ENCODE measurements at places on chromosomes 16 and 17.

GRCh38 chr16:66878067-66878466 is 2.2 kb upstream of the PDP2 start:
- H3K27me3 ChIP-seq: no peaks in the 10 kb centered on the region
- H3K4me1 ChIP-seq: no peaks in the 10 kb centered on the region
- DNase-seq: no peak
- no peak overlapping the region for H3K4me3 ChIP-seq
- no peaks in the 10 kb centered on the region for H3K36me3 ChIP-seq

- DNase-seq: no peak
- peaks cover 40% of the 10 kb centered on the region for H3K36me3 ChIP-seq
- H3K4me3 ChIP-seq: no peak overlapping the region
- H3K27me3 ChIP-seq: no peaks in the 10 kb centered on the region
- no peaks in the 10 kb centered on the region for H3K4me1 ChIP-seq
Observed at GRCh38 chr16:89219365-89219764, 1.9 kb downstream of the ZNF778 start.

DNA sequence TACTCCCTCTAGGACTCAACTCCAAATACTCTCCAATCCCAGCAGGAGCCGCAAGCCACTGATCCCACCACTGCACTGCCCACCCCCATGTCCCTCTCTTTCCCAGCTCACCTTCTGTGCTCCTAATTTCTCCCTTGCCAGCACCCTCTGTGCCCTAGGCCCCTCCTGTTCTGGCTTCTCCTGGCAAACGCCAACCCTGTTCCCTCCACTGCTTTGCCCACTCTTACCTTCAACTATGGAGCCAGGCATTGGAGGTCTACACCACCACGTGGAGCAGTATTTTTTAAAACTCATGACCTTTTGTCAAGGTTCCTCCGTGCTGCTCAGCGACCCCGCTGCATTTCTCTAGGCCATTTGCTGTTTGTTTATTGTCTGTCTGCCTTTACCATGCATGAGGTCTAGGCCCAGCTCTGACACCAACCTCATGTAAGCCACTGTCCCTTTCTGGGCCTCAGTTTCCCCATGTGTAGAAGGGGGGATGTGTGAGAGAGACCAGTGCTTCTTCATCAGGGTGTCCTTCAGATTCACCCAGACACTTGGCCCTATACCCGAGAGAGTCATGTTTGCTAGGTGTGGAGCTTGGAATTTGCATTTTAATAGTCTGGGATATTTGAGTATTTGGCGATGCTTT is 4.6 kb downstream of the CCDC102A start:
- H3K4me1 ChIP-seq: no peaks in the 10 kb centered on the region
- H3K4me3 ChIP-seq: no peak overlapping the region
- peaks cover 18% of the 10 kb centered on the region for H3K27me3 ChIP-seq
- no peaks in the 10 kb centered on the region for H3K36me3 ChIP-seq
- no peak overlapping the region for H3K27ac ChIP-seq

GRCh38 chr17:55690105-55690508 is 32.6 kb downstream of the TMEM100 start:
- H3K27ac ChIP-seq: peak overlapping the region; percentile 38
- peaks cover 8% of the 10 kb centered on the region for H3K4me1 ChIP-seq
- DNase-seq: no peak
- peak overlapping the region; percentile 11 for H3K4me3 ChIP-seq
- no peaks in the 10 kb centered on the region for H3K36me3 ChIP-seq

- no peaks in the 10 kb centered on the region for H3K4me1 ChIP-seq
- no peaks in the 10 kb centered on the region for H3K36me3 ChIP-seq
- H3K27ac ChIP-seq: no peak overlapping the region
- H3K4me3 ChIP-seq: no peak overlapping the region
Observed at GRCh38 chr17:69928611-69929010, 146.4 kb upstream of the KCNJ16 start.

- H3K4me3 ChIP-seq: no peak overlapping the region
- H3K27ac ChIP-seq: no peak overlapping the region
- DNase-seq: no peak
- H3K4me1 ChIP-seq: no peaks in the 10 kb centered on the region
Observed at GRCh38 chr16:4663777-4664465, 29.4 kb upstream of the NUDT16L1 start.

GRCh38 chr16:69328854-69329316 is 1.5 kb downstream of the PDF start:
- no peak for DNase-seq
- no peaks in the 10 kb centered on the region for H3K27me3 ChIP-seq
- H3K36me3 ChIP-seq: peaks cover 73% of the 10 kb centered on the region
- no peak overlapping the region for H3K27ac ChIP-seq
- H3K4me3 ChIP-seq: peak overlapping the region; percentile 88
- H3K4me1 ChIP-seq: no peaks in the 10 kb centered on the region

GRCh38 chr17:37065486-37066321 is 117.0 kb downstream of the AATF start:
- no peak overlapping the region for H3K4me3 ChIP-seq
- no peak overlapping the region for H3K27ac ChIP-seq
- peak; percentile 87 for DNase-seq

- no peak overlapping the region for H3K27ac ChIP-seq
- no peak overlapping the region for H3K4me3 ChIP-seq
- DNase-seq: no peak
- H3K36me3 ChIP-seq: no peaks in the 10 kb centered on the region
- H3K27me3 ChIP-seq: no peaks in the 10 kb centered on the region
Observed at GRCh38 chr17:77800816-77801215, 157.7 kb upstream of the TNRC6C start.

DNA sequence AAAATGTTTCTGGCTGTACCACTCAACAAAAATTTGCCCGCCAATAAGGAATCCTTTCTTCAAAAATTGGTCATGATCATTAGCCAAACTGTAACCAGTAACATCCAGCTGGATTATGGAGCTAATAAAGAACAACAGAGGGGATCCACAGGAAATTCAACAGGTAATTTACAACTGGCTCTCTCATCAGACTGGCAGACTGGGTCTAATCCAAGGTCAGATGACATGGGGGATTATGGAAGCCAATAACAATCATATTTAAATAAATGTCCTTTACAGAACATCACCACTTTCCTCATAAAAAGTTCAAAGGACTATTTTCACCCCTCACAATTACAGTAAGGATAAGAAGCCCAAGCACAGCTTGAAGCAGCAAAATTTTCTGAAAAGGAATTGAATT is 66.4 kb downstream of the KANSL1 start:
- peaks cover 6% of the 10 kb centered on the region for H3K36me3 ChIP-seq
- no peak for DNase-seq
- no peaks in the 10 kb centered on the region for H3K27me3 ChIP-seq
- H3K4me3 ChIP-seq: no peak overlapping the region

DNA sequence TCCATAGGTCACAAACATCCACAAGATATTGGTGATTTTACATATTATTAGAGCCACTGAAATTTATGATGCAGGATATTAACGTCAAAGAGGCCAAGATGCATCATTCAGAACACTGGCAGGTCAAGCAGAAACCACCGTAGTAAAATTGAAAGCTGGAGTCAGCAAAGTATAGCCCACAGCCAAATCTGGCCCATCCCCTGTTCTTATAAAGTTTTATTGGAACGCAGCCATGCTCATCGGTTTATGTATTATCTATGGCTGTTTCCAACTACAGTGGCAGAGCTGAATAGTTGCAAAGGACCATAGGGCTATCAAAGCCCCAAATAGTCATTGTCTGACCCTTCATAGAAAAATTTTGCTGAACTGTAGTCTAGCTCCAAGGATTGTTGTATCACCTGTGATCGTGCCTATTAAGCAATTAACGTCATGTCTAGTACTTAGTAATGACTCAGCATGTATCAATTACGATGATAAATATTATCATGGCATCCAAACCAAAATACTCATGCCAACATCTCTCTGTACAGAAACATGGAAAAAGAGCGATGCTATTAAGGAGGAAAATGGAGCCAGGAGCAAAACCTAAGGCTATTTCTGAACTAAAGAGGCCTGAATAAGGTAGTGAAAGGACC is 165.6 kb downstream of the IRX3 start:
- no peaks in the 10 kb centered on the region for H3K27me3 ChIP-seq
- DNase-seq: no peak
- no peak overlapping the region for H3K4me3 ChIP-seq
- no peaks in the 10 kb centered on the region for H3K36me3 ChIP-seq

GRCh38 chr17:77424585-77425344 is 284.0 kb downstream of the SEC14L1 start:
- peaks cover 9% of the 10 kb centered on the region for H3K36me3 ChIP-seq
- H3K4me1 ChIP-seq: peaks cover 27% of the 10 kb centered on the region
- H3K27me3 ChIP-seq: no peaks in the 10 kb centered on the region
- H3K27ac ChIP-seq: peak overlapping the region; percentile 7

- H3K4me1 ChIP-seq: no peaks in the 10 kb centered on the region
- no peak overlapping the region for H3K27ac ChIP-seq
- no peaks in the 10 kb centered on the region for H3K36me3 ChIP-seq
- H3K27me3 ChIP-seq: no peaks in the 10 kb centered on the region
Observed at GRCh38 chr16:13839577-13839976, 80.4 kb upstream of the ERCC4 start.

- H3K27ac ChIP-seq: no peak overlapping the region
- peak; percentile 86 for DNase-seq
- H3K27me3 ChIP-seq: no peaks in the 10 kb centered on the region
- no peak overlapping the region for H3K4me3 ChIP-seq
- H3K4me1 ChIP-seq: no peaks in the 10 kb centered on the region
Observed at GRCh38 chr16:17836868-17837602, 366.3 kb upstream of the XYLT1 start.

DNA sequence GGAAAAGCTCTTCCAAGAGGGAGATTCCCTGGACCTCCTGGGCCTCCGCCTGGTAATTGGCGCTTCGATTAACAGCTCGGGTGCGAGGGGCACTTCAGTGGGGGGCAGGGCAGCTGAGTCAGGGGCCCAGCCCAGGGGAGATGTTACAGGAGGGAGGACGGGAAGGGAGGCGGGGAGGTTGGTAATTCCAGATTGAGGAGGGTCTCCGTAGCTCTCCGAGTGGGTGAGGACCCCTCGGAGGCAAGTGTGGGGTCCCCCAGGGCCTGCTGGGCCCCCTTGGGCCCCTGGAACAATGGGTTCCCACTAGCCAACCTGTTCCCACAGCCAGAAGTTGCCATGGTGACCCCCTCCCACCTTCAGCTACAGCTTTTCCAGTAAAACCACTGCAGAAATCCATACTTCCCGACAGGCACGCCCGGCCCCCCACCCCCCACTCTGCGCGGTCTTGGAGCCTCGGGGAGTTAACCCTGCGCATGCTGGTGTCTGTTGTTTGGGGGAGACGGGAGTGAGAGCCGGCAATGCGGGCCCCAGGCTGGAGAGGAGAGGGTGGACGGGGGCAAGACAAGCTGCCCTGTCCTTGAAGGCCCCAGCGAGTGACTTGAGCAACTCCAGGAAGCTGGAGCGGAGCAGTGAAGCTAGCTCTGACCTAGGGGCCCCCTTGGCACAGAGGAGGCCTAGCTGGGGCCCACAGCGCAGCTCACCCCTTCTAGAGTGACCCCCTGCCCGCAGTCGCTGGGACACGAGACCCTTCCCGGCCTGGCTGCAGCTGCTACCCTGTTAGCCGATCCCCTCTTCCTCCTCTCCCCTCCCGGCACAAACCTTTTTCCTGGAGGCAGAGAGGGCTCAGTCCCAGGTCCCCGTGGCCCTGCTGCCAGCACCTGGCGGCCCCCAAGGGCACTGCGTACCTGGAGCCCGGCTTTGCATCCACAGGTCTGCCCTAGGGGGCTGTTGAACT is 37.8 kb downstream of the TMEM235 start:
- DNase-seq: peak; percentile 90
- H3K4me3 ChIP-seq: no peak overlapping the region
- H3K36me3 ChIP-seq: no peaks in the 10 kb centered on the region
- H3K27ac ChIP-seq: peak overlapping the region; percentile 78

DNA sequence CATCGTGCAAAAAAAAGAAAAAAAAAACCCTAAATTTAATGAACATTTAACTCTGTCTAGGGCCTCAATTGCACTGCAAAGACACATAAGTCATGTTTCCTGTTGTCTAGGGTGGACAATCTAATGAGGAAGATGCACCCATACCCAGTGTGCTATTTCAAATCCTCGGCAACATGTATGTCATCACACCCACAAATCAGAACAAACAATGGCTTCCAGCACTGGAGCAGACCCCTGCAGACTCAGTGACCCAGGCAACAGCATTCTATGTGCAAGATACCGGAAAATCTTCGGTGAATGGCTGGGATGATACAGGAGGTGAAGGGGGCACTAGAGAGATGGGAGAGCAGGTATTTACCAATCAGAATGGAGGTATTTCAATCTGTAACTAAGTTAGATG is 221.7 kb upstream of the XYLT1 start:
- H3K27me3 ChIP-seq: no peaks in the 10 kb centered on the region
- no peaks in the 10 kb centered on the region for H3K36me3 ChIP-seq
- no peak for DNase-seq
- no peak overlapping the region for H3K4me3 ChIP-seq
- peaks cover 3% of the 10 kb centered on the region for H3K4me1 ChIP-seq
- no peak overlapping the region for H3K27ac ChIP-seq

DNA sequence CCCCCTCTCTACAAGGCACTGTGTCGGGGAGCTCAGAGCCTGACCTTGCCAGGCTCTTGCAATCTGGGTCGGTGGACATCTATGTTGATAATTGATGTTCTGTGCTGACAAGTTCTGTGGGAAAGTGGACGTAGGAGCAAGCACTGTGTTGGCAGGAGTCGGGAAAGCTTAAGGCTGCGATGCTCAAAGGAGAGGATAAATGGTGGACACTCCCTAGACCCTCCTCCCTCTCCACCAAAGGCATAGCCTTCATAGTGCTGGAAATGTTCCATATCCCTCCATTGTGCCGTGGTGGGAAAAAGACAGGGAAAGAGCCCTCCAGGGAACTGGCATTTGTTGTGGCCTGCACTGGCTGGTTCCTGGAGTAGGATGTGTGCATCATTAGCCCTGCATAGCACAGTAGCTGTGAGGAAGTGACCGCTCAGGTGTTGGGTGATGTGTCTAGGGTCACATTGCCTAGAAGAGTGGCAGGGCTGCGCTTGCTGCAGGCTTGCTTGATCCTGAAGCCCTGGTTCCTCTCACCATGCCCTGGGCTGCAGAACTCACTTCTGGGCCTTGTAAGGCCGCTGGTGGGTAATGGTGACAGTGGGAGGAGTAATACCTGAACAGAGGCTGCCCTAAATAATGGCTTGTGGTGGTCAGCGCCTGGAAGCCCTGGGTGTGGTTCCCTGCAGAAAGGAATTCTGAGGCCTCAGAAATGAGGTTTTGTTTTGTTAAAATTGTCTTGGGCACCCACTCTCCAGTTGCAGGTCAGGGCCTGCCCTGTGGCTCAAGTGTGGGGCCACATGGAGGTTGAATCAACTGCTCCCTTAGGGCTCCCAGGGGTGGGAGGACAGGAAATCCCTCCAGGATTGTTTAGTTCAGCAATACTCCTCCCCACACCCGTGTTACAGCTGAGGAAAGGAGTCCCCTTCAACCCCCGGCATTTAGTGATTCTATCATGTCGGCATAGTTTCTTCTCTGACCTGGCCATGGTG is 62.6 kb downstream of the KSR1 start:
- H3K27ac ChIP-seq: no peak overlapping the region
- no peak overlapping the region for H3K4me3 ChIP-seq
- no peaks in the 10 kb centered on the region for H3K36me3 ChIP-seq
- no peak for DNase-seq

GRCh38 chr16:80883159-80883642 is 78.8 kb upstream of the CDYL2 start:
- H3K27ac ChIP-seq: no peak overlapping the region
- H3K4me3 ChIP-seq: no peak overlapping the region
- no peaks in the 10 kb centered on the region for H3K36me3 ChIP-seq
- H3K27me3 ChIP-seq: peaks cover 34% of the 10 kb centered on the region
- no peak for DNase-seq

- no peak overlapping the region for H3K4me3 ChIP-seq
- no peaks in the 10 kb centered on the region for H3K36me3 ChIP-seq
- DNase-seq: peak; percentile 22
- H3K4me1 ChIP-seq: no peaks in the 10 kb centered on the region
- H3K27ac ChIP-seq: no peak overlapping the region
Observed at GRCh38 chr17:58265902-58266875, 14.5 kb downstream of the MPO start.

Measured in endodermal cell (in vitro differentiated cells).